ENCODE measurements at places on chromosomes 6 and 20.

GRCh38 chr6:91743756-91744155 lies 1156.9 kb upstream of the MAP3K7 start:
- no peak for DNase-seq

GRCh38 chr20:21684671-21685070 lies 20.8 kb upstream of the PAX1 start:
- DNase-seq, result no peak

DNA sequence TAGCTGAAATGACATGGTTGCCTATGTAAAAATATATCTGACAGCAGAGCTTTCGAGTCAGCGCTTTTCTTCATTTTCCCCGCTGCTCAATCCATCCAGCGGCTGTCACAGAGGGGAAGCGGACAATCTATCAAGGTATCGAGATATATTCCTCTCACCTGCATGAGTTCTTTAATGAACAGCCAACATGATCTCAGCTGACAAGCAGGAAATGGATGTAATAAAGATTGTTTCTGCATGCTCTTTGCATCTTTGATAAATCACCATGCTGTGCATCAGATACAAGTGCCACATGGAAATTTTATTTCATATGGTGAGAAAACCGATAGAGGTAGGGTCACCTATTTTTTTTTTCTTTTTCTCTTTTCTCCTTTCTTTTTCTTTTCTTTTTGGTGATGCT lies 602.3 kb upstream of the MMS22L start:
- no peak for DNase-seq

- no peak for DNase-seq
Observed at GRCh38 chr6:6960571-6961251, 147.1 kb upstream of the RREB1 start.

DNA sequence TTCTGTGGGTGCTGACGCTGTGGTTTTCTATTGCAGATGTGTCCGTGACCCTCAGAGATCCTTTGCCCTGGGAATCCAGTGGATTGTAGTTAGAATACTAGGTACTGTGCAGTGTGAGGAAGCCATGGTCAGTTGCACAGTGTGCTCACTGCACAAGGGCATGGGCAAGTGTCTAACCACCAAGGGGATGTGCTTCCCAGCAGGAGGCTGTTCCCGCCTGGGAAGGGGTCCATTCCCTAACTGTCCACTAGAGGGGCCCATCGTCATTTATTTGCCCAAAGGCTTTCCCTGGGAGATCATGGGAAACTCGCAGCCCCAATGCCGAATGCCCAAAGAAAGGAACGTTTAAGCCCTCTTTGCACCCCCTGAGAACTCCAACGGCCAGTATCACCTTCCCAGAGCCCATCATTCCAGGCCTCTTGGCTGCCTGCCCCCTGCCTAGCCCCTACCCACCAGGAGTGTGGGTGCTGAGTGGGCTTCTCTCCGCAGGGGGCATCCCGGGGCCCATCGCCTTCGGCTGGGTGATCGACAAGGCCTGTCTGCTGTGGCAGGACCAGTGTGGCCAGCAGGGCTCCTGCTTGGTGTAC lies 26.2 kb downstream of the SLCO4A1 start:
- no peak for DNase-seq

GRCh38 chr6:97049253-97050011 lies 124.9 kb downstream of the KLHL32 start:
- DNase-seq, result no peak

DNA sequence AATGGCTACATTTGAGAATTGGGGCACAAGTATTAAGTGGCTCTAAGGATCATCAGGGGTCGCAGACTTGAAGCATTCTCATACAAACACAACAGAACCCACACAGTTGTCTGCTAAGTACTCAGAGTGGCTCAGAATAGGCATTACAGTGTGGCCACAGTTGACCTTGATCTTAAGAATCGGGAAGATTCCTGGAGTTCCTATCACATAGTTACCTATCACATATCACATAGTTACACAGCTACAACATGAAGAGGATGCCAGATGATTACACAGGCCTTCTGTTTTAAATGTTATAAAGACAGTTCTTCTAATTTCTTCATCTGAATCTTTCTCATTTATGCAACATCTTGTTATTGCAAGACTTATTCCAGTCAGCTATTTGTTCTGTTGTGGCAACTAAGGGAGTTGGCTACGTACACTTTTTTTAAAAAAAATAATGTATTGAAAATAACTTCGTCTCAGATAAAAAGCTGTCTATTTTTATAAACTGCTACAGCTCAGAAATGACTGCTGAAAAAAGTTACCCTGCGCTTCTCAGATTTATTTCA lies 129.0 kb downstream of the REV3L start:
- no peak for DNase-seq
